ENCODE measurements at places on chromosomes 7 and 10.

- no peak for DNase-seq
Measured at GRCh38 chr7:157652161-157652953, 315.6 kb downstream of the DNAJB6 start.

- peak; percentile 35 for DNase-seq
Measured at GRCh38 chr10:6678211-6678803, 98.2 kb upstream of the PRKCQ start.

DNA sequence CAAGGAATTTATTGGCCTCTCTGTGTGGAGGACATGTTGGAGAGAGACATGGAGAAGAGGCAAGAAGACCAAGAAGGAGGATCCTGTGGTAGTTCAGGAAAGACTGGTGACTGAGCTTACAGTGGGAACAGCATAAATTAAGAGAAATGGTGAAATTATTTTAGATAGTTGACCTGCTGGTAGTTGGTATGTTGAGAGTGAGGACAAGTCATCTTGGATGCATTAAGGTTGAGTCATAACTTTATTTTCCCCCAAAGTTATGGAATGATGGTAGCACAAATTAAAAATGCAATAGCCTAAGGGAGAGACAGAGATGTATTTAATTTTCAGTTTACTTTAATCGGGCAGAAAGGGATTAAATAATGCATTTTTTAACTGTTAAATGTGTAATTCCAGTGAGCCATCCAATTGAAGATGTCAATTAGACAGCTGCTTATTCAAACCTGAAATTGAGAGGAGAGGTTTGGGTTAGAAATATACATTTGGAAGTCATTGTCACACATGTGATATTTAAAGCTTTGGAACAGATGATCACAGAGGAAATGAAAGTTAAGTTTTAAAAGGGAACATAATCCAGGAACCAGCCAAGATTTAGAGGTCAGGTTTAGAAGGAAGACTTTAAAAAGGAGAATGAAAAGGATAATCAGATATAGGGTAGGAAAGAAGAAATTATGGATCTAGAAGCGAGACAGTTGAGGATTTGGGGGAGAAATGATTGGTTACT is 80.6 kb downstream of the DGKB start:
- DNase-seq: no peak

DNA sequence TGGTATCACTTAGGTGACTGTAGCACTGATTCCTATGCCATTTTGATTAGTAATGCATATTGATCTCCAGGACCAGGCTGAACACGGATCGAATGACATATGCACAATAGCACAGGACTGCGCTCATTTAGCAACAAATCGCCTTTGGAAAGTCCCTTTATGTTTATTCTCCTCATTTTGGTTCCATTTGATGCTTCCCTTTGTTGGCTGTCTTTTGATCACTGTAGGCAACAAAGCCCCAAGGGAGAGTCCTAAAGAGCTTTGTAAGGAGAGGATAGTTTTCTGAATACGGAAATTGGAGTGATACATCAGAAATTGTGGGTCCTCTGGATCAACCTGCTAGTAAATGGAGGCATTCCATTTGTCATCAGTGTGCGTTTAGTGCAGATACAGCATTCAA is 1111.4 kb downstream of the SORCS1 start:
- DNase-seq: no peak

GRCh38 chr10:79221110-79222051 is 125.9 kb upstream of the PPIF start:
- DNase-seq: no peak

DNA sequence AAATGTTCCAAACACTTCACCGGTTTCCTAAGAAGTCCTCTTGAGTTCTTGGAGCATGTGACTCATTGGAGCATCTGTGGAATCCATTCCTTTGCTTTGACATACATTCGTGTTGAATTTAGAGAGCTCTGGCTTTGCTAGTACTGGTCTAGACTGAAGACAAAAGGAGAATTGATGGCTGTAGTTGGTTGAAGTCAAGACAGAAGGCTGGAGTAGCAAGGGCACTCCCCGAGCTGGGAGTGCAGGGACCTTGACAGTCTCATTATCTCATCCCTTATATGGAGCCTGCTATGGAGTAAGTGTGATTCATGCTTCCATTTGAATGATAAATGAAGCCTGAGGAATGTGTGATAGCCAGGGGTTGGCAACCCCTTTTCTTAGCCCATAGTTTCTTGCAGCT is 1249.1 kb downstream of the TYW1 start:
- no peak for DNase-seq

DNA sequence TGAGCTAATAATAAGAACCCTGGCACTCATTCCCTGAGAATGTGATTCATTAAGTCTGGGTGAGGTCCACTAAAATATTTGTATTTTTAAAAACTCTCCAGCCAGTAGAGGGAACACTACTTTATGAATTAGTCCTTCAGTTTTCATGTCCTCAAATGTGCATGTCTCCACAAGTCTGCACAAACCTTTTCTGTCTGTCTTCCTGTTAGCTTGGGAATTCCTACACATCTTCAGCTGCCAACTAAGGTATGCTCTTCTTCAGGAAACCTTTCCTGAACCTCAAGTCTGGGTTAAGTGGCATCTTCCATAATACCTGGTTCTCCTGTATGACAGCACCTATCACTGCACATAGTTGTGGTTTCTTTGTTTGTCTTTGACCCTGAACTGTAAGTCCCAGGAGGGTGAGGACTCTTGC is 119.6 kb upstream of the MKX start:
- no peak for DNase-seq

DNA sequence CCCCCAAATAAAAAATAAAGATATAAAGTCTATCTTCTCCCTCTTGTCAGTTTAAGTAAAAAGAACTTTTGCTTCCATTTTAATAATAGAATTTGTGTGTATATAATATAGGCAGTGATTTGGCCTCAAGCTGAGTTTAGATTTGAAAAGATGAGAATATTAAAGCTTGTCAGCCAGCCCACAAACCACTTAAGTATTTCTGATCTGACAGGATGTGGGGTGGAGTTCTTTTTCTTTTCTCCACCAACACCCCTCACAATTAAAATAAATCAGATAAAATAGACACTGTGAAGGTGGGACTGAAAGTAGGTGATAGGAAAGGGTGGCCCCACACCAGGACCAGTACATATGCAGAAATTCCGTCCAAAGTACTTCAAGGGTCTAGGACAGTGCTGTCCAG is 714.1 kb downstream of the AUTS2 start:
- DNase-seq: no peak

- DNase-seq: no peak
Measured at GRCh38 chr10:106570268-106570667, 594.2 kb downstream of the SORCS1 start.

DNA sequence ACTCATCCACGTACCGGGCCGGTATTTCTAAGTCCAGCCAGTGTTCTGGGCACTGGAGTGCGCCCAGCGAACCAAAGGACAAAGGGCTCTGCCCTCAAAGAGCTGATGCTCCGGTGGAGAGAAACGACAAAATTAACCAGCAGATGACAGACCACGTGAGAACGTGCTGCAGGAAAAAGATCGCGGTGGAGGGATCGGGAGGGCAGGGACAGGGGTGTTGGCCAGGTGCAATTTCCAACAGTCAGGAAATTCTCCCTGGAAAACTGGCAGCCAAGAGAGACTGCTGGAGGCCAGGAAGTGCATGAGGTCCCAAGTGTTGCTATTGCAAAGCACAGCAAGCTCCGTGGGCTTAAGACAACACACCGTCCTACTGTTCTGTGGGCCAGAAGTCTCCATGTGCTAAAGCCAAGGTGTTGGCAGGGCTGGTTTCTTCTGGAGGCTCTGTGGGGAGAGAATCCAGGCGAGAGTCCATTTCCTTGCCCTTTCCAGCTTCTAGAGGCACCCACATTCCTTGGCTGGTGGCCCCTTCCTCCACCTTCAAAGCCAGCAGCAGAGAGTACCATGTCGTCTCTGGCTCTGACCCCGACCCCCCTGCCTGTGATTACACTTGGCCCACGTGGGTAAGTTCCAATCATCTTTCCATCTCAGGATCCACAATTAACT is 21.3 kb upstream of the AMZ1 start:
- no peak for DNase-seq

- no peak for DNase-seq
Measured at GRCh38 chr10:84049645-84050011, 89.7 kb upstream of the GHITM start.

DNA sequence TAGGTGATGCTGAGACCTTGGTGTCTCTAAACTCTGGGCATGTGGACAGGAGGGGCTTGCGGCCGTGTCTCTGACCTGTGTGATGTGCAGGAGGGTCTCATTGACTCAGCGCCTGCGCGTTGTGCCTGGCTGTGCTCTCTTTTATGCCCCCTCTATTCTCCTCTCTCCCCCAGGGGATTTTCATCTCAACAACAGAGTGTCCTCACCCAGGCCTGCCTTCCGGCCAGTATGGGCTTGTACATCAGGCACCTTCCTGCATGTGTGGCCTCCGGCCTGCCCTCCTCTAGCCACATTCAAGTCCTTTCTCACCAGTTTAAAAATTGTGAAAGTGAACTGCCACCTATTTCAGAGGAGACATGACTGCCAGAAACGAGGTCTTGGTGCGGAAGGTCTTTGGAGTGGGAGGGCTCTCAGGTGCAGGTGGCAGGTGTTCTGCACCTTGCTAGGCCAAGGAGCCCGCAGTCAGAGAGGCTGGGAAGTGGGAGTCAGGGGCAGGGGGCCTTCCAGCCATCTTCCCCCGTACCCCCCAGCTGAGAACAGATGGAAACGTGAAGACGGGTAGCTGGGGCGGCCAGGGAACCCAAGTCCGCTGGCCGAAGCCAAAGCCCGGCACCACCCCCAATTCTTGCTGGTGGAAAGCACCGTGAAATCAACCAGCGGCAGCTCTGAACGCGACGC is 531 bp upstream of the INTS15 start:
- no peak for DNase-seq

DNA sequence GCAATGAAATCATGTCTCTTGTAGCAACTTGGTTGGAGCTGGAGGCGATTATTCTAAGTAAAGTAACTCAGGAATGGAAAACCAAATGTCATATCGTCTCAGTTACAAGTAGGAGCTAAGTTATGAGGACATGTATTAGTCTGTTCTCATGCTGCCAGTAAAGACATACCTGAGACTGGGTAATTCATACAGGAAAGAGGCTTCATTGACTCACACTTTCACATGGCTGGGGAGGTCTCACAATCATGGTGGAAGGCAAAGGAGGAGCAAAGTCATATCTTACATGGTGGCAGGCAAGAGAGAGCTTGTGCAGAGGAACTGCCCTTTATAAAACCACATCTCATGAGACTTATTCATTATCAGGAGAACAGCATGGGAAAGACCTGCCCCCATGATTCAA is 370.1 kb upstream of the PRKCQ start:
- DNase-seq: no peak

GRCh38 chr7:25503306-25503705 is 275.0 kb upstream of the NPVF start:
- DNase-seq: no peak

- DNase-seq: no peak
Measured at GRCh38 chr10:44930904-44931620, 19.9 kb downstream of the TMEM72 start.

DNA sequence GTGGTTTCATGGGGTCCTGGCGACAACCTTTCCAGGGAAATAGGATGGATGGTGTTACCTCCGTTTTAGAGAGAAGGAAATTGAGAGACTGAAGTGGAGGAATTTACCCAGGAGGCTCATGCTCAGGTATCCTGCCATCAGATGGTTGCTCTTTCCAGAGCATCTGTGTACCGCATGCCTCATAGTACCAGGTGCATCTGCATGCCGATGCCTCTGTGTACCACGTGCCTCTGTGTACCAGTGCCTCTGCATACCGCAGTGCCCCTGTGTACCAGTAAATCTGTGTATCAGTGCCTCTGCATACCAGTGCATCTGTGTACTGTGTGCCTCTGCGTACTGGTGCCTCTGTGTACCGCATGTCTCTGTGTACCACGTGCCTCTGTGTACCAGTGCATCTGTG is 3.2 kb downstream of the VWA2 start:
- DNase-seq: no peak

GRCh38 chr10:58955615-58956014 is 220.8 kb upstream of the PHYHIPL start:
- DNase-seq: no peak

GRCh38 chr10:6328699-6329423 is 126.1 kb downstream of the PFKFB3 start:
- no peak for DNase-seq
